ENCODE measurements at places on chromosomes 4 and X.
A peak's percentile ranks its signal among the peaks of the same experiment; 100 is the strongest.

DNA sequence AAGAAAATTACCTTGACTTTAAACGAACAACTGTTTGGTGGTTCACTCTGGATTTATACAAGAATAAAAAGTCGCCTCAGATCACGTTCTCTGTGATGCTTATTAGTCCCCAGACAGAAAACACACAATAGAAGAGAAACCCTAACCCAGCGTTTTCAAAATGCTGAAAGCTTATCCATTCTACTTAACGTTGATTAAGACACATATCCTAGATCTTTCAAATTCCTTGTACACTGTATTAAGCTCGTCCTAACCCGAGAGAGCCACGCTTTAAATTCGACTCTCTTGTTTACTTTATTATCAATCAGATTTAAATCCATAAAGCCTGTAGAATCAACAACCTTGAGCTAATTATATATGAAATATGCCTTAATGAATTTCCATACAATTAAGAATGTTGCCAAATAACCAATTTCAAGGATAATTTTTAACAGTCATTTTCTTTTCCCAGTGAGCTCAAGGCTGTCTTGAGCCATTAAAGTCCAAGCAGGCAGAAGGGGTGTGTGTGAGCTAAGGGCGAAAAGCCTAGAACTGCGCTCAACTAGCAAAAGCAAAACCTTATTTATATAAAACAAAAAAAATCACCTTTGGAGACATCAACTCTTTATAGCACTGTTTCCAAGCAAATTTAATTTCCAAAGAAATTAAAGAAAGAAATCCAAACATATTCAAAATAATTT lies 981 bp upstream of the PITX2 start:
- no peak for DNase-seq

- no peak for DNase-seq
These were observed 161.6 kb downstream of the NPNT start for GRCh38 chr4:106056914-106057313.

- DNase-seq = no peak
These were observed 207.1 kb upstream of the NHS start for GRCh38 chrX:17167915-17168314.

GRCh38 chrX:25015486-25016360 lies at the start of gene ARX:
Gene ARX (minus strand): TSS chrX:25015965. CDS start chrX:25015737, 228 bp downstream.
- DNase-seq = peak; percentile 72

GRCh38 chr4:40199179-40199670 lies 2.4 kb downstream of the RHOH start:
- DNase-seq = no peak

DNA sequence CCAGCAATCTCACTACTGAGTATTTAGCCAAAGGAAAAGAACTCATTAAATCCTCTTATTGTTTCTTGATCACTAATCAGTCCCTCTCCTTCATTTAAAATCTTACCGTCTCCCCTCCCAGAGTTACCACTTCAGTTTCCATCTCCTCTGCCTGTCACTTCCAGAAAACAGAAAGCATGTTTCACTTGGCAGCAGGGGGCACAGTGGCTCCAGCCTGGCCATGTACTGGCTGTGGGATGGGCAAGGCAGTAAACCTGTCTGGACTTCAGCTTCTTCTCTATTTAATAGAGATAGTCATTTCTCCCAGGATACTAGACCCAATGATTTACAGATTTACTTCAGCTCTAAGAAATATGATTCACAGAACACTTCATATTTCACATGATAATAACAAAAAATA lies 63.2 kb downstream of the CD40LG start:
- DNase-seq = peak; percentile 42

DNA sequence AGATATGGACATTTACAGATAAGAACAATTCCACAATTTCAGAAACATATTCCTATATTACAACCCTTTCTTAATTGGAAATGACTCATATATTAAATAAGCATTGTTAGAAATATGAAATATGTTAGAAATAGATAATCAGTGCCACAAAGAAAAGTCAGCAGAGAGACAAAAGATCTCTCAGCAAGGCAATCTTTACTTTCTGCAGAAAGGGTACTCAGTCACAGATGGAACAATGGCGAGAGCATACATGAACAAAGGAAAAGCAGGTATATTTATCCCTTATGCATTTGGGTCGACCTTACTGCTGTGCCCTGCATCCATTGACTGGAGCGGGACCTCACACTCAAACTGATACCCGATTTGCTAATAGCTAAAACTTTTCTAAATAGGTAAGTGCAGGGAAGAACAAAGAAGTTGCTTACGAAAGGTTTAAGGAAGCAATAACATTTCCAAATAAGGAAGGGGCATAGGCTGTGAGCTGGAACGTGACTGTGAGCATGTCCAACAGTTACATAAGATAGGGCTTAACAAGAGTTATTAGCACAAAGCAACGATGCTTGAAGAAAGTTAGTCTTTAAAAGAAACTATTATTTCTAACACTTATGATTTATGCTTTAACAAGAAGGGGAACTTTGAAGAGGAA lies 40.8 kb downstream of the MGARP start:
- DNase-seq = no peak

DNA sequence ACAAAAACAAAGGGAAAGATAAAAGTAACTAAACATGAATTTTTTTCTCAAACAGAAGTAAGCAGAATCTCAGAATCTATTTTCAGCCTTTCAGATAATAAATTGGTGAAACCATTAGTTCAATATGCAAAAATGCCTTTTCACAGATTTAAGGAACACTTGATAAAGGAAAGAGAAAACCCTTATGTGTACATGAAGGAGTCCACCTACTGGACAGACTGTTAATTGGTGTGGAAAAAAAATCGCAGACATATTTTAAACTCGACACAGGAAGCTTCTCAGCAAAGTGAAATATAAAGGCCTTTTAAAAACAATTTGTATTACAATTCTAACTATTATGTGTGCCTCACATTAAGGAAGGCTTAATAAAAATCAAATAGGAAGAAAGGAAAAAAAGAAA lies 22.3 kb downstream of the COX7B2 start:
- DNase-seq = peak; percentile 10

DNA sequence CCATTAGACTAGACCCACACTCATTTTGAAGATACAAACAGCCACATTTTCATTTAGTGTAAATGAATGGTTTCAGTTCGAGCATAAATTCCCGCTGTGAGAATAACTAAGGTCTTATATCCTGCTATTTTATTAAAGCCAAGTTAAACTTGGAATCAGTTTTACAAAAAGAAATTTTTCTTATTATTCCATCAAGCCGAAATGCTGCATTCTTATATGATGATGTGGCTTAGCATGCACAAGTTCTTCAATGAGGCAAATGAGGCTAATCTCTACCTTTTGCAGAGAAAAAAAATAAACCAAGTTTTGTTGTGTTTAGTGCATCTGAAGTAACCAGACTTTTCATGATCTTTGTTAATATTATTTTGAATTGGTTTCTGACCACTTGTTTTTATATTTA lies 953.9 kb upstream of the PCDH10 start:
- DNase-seq = no peak

- DNase-seq = no peak
These were observed 535.5 kb downstream of the MID1IP1 start for GRCh38 chrX:39336671-39337311.

DNA sequence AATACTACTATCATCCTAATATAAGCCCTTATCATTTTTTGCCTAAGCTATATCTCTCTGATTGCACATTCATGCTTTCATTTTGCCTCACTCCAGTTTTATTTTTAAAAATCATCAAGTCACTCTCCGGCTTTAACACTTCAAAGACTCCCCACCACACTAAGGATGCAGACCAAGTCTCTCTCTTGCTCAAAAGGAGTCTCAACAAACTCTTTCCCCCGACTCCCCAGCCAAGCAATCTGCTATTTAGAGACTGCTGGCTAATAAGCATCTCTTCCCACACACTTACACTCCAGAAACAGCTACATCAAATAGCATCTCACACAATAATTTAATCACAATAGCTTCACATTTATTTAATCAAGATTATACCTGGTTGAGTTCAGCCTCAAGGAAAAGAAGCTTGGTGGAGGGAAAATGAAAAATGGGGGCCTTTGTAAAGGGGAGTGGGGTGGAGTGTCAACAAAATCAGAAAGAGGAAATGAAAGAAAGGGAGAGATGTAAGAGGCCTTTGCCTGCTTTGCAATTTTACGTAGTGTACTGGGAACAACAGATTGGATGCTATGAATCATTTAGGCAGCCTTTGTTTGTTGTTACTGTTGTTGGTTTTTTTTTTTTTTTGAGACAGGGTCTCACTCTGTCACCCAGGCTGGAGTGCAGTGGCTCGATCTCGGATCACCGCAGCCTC lies 104.1 kb upstream of the MCF2 start:
- DNase-seq = no peak

DNA sequence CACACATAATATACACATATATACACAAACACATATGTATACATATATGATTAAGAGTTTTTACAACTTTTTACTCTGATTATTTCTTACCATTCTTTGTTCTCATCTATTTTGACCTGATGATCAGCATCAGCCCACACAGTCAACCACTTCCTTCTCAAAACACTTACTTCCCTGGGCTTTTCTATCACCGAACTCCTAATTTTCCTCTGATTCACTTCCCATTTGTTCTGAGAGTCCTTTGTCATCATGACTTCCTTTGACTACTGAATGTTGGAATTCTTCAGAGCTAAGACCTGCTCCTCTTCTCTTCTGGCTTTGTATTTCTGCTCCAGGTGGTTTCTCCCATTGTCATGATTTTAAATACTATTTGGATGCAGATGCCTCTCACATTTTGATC lies 209.5 kb upstream of the AFF2 start:
- DNase-seq = no peak

DNA sequence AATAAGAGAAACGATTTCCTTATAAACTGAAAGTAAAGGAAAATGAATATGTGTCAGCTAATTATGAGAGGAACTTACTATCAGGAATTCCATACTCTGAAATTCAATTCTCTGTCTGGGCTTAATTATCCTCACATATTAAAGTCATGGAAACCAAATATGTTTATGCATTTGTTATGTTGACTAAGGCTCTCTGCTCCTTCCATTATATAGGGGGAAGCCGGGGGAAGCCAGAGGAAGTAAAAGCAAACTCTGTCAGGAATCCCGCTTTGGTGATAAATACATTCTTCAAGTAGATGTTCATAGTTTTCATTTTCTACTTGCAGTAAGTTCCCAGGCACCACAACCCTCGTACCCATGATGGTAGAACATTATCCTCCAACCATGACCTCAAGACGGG lies 142.8 kb upstream of the VCX2 start:
- no peak for DNase-seq

DNA sequence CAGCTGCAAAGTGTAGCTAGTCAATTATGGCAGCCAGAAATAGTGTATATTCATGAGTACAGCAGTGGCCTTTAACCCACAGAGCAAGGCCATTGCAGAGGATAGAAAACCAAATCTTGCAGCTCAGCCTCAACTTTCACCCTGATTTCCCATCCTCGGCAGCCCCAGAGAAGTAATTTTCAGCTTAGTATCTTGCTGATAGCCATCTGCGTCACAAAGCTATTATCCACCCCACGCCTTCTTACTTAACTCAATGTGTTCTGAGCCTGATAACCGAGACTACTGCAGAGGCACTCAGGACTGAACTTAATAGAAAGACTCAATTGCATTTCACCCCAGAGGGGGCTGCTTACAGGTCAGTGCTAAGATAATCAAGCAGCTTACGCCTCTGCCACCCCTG lies 174.5 kb upstream of the MAOA start:
- DNase-seq = no peak

- no peak for DNase-seq
These were observed 72.6 kb upstream of the TET2 start for GRCh38 chr4:105074097-105074496.

DNA sequence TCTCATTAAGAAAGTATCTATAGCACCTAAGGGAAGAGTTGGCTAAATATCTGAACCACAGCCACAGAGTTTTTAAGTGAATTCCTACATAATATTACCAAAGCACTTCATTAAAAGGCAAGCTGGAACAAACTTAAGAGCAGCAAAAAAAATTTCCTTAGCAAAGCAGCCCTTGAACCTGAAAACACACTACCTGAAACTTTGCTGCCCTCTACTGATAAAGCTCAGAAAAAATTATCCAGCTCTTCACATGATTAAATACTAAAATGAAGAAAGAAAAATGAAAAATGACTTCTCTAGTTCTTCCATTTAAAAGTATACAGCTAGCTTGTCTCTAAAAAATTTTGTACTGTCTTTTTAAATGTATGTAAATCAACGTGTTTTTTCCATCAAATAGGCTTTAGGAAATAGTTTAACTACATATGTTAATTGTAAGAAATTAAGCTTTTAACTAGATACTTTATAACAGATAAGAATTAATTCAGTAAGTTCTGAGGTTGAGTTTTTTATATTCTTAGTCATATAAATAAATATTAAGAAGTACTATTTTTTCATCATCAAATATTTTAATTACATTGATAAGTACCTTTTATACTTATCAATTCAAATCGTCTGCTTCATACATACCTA lies 156.1 kb downstream of the STPG2 start:
- DNase-seq = peak; percentile 44

- peak; percentile 13 for DNase-seq
These were observed 539.8 kb upstream of the SLIT2 start for GRCh38 chr4:19711871-19712270.

DNA sequence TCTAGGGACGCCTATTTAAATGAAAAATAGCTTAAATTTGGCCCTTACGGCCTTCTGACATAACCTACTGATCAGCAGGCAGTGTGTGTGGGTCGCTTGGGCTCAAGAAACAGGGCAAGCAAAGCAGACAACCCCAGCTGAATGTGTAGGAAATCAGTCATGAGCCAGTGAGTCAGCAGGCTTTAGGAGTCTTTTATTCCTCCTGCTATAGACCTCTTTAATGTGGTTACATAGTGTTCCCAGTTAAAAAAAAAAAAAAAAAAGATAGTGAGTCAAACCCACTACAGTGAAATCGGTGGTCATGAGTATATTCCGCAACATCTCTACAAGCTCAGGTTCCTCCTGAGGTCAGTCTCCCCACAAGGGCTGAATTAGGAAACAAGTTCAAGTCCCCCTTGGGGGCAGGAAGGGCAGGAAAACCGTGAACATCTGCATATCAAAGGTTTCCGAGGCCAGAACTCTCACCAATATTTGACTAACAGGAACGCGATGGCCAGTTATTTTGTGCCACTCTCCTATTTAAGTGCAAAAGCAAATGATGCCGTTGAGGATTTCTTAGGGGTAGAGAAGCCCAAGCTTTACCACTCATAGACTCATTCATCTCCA lies 32.7 kb downstream of the ACSL1 start:
- DNase-seq = peak; percentile 91

GRCh38 chr4:103008875-103009729 lies 10.4 kb downstream of the SLC9B1 start:
- peak; percentile 54 for DNase-seq

GRCh38 chr4:124018383-124019317 lies 622.1 kb downstream of the SPRY1 start:
- DNase-seq = no peak

GRCh38 chrX:69387567-69388487 lies 116.3 kb upstream of the NALF2 start:
- DNase-seq = peak; percentile 14

All from ACHN (cell line).